Left lobe of liver (tissue), 2 donors: ENCODE measurements at places on chromosomes 4 and X. TPM values are rescaled to one million over a fixed set of nuclear protein-coding genes. Genes with fewer than 3 reads are reported as not detected.

Gene H2BW2
- not detected for total RNA-seq

Gene CCKAR
- not detected for total RNA-seq

Gene SPON2
- total RNA-seq = 54.3 TPM

Gene RNF128
- total RNA-seq = 39.3 TPM

Gene PLP1
- 0.81 TPM for total RNA-seq

Gene SYP
- total RNA-seq = 0.10 TPM

Gene NIPAL1
- total RNA-seq = 11.6 TPM

Gene NMU
- 0.65 TPM for total RNA-seq

Gene RBMXL3
- not detected for total RNA-seq

Gene F8A3
- total RNA-seq = 16.4 TPM

Gene HTRA3
- total RNA-seq = 1.6 TPM

Gene MAPK10
- total RNA-seq = 2.4 TPM

Gene BDH2
- 53.6 TPM for total RNA-seq

Gene P2RY10
- total RNA-seq = not detected

DNA sequence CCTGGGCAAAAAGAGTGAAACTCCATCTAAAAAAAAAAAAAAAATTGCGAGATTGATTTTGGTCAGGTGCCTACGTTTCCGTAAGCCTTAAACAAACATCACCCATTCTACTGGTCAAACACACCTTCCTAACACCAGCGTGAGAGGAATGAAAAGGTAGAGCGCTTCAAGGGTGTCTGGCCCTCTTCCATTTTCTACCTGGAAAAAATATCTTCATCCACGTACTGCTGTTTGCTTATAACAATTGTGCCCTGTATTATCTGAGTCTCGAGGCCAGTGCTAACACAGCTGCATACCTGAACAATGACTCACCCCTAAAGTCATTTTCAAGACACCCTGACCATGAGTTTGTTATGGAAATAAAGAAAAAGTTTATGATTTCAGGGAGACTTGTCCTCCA, 13.9 kb downstream of the TMSB4X start:
- DNase-seq = peak; percentile 64

GRCh38 chr4:155629956-155630355, 36.7 kb upstream of the GUCY1A1 start:
- no peak for DNase-seq

DNA sequence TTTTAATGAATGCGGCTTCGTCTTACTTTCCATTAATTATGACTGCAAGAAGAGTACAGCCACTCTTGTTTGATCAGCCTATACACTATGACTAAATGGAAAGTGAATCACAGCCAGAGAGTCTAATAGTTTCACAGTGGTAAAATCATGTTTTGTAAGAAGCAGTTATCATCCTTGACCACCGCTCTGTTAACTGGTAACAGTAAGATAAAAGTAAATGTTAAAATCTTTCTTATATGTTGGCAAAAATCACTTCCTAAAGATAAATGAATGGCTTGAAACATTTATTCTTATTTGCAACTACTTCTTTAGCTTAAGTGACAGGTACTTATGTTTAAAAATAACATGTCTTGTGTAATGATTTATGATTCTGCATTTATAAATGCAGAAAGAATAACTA, 13.2 kb downstream of the GALNT7 start:
- DNase-seq = no peak

DNA sequence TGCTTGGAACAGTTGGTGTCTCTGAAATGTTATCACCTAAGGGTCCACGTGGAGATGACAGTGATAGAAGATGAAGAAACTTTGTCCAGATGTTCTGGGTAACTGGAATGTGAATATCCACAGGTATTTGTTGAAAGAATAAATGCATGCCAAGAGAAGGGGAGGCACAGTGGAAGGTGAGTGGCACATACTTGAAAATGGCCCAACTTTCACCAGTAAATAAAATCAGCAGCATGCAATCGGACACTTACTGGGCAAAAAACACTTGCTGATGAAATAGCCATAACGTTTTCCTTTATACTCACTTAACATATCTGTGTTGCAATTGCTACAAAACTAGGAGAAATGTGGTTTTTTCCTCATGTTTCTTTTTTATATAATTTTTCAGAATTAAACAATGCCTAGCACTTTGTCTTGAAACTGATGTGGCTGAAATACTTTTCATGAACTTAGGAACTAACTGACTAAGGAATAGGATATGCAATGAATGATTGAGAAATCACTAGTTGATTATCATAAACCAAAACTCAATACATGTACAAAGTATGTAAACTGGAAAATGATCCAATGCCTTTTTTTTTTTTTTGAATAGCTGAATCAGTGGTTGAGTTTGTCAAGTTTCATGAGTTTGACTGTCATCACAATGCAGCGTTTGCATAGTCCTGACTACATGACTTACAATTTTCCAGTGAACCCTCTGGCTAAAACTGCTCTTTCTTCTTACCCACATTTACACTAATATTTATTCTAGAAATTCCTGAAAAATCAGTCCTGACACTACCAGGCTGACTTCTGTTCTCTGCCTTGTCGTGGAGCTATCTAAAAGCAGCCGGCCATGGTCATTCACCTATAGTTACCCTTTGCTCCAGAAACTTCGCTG, 127.4 kb downstream of the CPE start:
- DNase-seq = no peak

GRCh38 chrX:20623448-20623847, 356.7 kb upstream of the RPS6KA3 start:
- DNase-seq = no peak

- no peak for DNase-seq
Measured at GRCh38 chr4:83369831-83370639, 35.4 kb upstream of the HPSE start.

DNA sequence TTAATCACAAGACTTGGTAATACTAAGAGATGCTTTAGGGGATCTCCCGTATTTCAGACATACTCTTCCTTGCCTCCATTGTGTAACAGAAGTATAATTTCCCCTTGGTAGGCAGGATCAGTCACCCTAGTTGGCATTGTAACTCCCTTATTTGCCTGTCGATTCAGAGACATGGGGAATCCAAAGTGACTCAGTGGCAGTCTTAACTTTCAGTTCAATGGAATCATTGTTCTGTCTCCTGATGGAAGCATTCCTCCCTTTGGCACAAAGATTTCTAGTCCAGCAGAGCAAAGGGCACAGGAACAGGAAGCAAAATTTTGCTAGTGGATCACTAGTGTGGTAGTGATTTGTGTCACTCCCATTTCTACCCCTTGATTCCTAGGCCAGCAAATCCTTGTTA, 80.4 kb downstream of the DCUN1D4 start:
- no peak for DNase-seq

GRCh38 chr4:4923201-4923600, 63.7 kb downstream of the MSX1 start:
- peak; percentile 12 for DNase-seq

DNA sequence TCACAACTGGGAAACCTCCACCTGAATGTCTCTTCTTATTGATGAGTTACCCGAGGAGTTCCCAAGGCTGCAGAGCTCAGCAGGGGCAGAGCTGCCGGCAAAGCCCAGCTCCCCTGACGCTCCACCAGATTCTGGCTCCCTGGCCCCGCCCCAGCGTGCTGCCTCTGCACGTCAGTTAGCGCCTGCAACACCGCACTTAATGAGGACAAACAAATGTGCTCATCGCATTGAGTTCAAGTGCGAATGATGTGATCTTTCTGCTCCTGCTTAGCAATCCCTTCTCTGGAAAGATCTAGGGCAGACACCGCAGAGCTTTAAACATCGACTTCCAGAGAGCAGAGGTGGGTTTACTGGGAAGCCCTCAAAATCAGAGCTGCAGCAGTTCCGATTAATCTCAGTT, 55.5 kb upstream of the FBXW7 start:
- DNase-seq = no peak

GRCh38 chr4:20356565-20356964, 104.9 kb downstream of the SLIT2 start:
- DNase-seq = no peak

GRCh38 chr4:139470997-139471665, 17.2 kb downstream of the RAB33B start:
- no peak for DNase-seq

DNA sequence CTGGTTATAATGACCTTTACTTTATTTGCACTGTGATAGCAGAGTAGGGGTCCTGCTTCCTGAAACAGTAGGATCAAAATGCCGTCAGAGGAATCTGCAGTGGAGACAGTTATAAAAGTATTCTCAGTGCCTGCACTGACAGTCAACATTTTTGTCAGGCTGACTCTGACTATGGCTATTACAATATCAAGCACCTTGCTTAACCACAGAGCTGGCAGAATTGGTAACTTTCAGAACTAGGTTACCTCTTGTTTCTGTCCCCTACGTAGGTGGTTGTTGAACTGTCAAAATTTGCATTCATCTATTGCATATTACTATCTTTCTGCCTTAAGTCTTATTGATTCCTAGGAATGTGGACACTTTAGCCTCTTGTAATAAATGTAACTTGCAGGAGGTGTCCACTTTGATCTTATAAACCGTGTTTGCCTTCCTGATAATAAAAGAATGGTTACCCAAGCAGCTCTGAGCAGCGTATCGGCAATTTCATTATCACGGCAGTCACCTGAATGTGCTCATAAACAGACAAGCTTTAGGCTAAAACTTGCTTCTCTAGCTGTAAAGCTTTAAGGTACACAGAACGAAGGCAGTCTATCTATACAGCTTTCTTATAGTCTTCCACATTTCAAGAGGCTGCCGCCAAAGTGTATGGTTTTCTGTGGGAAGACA, 353.0 kb upstream of the GALNT7 start:
- no peak for DNase-seq

GRCh38 chr4:109199585-109199984, 102.9 kb downstream of the COL25A1 start:
- DNase-seq = no peak

GRCh38 chrX:43595931-43596330, 60.2 kb upstream of the MAOA start:
- DNase-seq = no peak

DNA sequence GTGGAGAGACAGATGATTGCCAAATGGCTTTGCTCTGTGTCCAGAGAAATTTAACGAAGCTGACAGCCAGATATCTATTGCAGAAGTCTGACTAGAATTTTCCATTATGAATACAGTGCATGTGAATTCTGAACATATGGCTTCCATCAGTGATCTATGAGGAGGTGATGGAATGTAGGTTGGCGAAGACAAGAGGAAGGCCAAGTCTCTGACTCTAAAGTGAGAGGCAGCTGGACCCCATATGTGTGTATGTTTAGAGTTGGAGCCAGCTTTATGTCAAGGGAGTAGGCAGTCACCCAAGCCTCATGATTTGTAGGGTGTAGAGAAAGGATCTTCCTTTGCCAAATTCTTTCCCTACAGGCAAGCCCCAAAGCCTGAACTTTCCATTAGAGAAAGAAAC, 76.2 kb upstream of the TEX13D start:
- DNase-seq = no peak

DNA sequence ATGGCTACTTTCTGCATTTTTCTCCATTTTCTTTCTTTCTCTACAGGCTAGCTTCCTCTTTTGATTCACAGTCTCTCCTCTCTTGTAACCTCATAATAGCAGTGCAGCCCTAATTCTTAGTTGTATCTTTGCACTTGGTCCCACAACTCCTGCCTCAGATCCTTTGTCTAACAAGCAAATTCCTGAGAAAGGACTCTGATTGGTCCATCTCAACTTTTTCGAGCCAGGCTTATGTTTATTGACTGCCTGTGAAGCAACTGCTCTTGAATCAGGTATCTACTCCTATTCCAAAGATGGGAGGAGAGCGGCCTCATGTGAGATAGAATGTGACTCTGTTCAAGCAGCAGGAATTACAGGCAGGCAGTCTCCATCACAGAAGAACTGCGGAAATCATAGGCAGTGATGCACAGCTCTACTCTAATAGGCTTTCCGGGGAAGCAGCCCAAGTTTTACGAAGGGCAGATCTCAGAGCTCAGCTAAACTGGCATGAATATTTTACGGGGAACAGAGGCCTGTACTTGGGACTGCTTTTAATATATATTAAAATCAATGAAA, 123.5 kb downstream of the GABRB1 start:
- DNase-seq = no peak

- DNase-seq = no peak
Measured at GRCh38 chr4:121150003-121150402, 14.1 kb downstream of the TNIP3 start.

DNA sequence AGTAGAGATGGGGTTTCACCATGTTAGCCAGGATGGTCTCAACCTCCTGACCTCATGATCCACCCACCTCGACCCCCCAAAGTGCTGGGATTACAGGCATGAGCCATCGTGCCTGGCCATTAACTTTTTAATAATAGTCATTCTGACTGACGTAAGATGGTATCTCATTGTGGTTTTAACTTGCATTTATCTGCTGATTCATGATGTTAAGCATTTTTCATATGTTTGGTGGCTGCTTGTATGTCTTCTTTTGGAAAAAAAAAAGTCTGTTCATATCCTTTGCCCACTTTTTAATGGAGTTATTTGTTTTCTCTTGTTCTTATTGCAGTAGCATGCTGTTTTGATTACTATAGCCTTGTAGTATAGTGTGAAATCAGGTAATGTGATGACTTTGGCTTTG, 45.8 kb downstream of the ANXA10 start:
- no peak for DNase-seq

DNA sequence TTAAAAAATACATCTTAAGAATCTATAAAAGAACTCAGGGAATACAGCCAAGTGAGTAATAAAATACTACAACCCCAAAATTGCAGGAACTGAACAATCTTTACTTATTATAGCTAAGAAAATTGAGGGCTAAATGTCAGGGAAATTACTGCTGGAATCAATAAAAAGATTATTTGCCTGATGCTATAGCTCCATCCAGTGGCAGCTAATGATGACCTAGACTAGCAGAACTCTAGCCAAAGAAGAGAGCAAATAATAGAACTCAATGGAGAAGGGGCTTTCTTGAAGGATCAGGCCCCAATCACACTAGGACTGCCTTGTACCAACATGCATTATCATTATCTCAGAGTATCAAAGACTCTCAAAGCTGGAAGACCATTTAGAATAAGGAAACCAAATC, 85.0 kb upstream of the FAM241A start:
- no peak for DNase-seq

DNA sequence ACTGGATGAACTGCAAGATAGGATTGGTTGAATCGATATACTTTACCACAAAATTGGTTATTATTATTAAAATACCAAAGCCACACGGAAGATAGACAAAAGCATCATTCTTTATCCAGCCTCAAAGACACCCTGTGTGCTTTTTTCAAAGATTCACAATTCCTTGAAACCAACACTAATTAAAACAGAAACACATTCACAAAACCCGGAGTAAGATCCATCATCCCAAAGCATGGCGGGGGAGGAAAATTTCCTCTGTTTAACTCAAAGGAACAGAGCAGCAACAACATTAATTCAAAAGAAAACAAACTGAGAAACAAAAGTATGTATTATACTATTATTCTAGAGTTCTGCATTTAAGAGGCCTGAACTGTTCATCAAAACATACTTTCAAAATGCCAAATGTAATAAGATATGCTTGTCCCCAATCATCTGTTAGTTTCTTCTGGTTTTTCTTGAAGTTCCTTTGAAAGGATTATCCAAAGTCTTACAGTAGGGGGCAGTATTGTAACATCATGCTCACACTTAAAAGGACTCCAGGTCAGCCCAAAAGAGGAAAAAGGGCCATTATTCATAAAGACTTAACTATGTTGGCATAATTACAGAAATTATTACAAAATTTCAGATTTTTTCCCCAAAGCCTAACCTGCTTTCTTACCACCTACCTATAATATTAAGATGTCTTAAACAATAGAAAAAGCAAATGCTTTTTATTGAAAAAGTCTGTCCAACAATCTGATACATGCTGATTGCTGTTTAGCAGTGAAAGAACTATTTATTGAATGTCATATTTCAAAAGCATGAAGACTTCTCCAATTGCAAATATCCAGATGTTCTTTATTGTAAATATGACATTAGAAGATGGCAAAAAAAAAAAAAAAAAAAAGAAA, 168.7 kb downstream of the SCFD2 start:
- DNase-seq = no peak
